ENCODE measurements at places on chromosomes 1 and 21.

- DNase-seq: no peak
These were observed 165.3 kb upstream of the DPYD start for GRCh38 chr1:98086156-98086555.

GRCh38 chr1:185500001-185500626 lies 183.1 kb upstream of the IVNS1ABP start:
- no peak for DNase-seq

GRCh38 chr1:182229921-182230491 lies 161.6 kb downstream of the GLUL start:
- DNase-seq: no peak

DNA sequence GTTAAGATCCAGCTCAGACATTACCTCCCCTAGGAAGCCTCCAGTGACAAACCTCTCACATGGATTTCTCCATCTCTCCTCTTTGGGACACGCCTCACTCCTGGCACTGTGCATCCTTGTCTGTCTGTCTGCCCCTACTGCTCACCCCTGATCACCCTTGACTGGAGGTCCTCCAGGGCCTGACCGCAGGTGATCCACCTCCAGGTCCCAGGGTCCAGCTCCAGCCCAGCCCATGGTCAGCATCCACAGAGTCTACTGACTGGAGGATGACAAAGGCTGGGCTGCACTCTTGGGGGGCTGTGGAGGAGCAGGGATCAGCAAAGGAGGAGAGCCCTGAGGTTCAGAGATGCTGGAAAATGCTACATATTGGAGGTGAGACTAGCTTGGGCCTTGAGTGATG lies 65.8 kb downstream of the BEND5 start:
- DNase-seq: no peak

DNA sequence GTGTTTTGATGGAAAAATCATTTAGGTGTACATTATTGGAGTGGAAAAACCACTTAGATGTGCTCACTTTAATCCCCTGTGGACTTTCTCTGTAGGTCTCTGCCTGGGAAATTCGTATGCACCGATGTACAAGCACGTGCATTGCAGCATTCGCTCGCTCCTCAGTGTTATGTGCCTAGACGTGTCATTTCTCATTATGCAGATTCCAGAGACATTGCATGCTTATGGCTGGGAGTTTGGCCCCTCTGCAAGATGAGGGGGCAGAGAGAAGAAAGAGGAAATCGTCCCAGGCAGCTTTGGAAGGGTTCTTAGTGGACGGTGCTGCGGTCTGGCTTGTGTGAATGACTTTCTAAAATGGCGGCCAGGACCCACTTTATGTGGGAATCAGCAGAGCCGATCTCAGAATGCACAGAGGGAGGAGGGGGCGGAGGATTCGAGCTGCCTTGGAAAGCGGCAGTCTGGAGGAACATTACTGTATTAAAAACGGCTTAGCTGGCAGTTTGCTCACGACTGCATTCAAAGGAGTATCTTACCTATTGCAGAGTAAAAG lies 2.3 kb downstream of the SPEN start:
- DNase-seq: peak; percentile 93

DNA sequence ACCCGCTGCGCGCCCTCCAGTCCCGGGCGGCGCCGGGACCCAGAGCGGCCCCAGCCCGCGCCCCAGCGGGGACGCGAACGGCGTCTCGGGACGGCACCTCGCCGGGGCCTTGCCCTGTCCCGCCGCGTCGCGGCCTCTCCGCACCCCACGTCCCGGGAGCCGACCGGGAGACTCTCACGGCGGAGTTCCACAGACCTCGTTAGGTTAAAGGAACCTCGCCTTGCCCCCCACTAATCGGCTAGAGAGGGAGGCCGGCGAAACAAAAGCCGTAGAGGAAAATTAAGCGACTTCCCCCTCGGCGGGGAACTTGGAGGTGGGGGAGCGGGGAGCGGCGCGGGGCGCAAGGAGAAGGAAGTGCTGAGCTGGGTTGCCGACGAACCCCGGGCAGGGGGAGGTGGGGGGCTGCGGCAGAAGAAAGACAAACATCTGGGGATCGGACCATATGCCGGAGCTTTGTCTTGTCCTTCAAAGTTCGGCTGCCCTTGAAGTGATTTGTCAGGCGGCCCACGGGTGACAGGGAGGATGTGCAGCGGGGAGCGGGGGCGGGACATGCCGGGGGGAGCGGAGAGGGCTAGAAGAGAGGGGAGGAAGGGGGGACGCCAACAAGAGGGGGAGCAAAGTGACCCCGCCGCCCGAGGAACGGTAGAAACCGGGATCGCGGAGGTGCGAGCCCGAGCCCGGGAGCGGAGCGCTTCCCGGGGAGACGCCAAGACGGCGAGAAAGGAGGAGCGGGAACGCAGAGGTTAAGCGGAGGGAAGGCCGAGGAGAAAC lies 120.0 kb upstream of the RRP15 start:
- peak; percentile 42 for DNase-seq

DNA sequence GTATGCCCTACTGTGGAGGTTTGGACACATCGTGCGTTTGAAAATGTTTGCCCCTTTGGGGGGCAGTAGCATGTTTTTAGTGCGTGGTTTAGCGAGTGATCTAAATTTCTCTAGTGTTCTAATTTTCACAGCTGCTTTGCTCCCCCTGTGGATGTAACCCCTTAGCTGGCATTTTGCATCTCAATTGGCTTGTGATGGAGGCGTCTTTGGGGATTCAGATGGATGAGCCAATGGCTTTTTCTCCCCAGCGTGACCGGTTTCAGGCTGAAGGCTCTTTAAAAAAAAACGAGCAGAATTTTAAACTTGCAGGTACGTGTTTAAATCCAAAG lies 836 bp downstream of the CDC7 start:
- peak; percentile 84 for DNase-seq

- DNase-seq: no peak
These were observed 22.3 kb upstream of the ATP5PO start for GRCh38 chr21:33937931-33938339.

- DNase-seq: no peak
These were observed 2.5 kb upstream of the TBX15 start for GRCh38 chr1:118990513-118991152.

DNA sequence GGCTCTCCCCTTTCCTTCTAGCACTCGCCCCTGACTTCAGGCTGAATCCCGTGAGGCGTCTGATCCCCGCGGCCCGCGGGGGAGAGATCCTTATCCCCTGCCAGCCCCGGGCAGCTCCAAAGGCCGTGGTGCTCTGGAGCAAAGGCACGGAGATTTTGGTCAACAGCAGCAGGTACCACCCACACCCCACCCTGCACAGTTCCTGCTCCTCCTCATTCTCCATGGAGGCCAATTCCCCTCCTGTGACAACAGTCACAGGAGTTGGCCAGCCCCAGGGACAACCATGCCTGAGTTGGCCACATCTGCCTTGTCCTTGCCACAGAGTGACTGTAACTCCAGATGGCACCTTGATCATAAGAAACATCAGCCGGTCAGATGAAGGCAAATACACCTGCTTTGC lies 20.0 kb downstream of the TMEM81 start:
- no peak for DNase-seq

DNA sequence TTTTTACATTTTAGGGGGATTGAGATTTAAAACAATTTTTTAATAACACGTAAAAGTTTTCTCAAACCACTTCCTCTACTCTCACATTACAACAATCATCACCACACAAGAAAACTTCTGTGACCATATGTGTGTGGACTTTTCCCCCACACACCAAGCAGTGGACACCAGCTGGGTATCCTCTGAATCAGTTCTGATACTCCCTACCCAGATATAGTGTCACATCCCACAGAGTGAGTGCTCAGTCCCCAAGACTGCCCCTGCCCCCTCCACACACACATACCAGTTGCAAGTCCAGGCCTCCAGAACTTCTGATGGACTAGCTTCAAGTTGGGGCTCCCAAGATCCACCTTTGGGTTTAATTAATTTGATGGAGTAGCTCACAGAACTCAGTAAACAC lies 53.3 kb upstream of the QSOX1 start:
- DNase-seq: no peak
